ENCODE measurements at places on chromosomes 6 and 20.

DNA sequence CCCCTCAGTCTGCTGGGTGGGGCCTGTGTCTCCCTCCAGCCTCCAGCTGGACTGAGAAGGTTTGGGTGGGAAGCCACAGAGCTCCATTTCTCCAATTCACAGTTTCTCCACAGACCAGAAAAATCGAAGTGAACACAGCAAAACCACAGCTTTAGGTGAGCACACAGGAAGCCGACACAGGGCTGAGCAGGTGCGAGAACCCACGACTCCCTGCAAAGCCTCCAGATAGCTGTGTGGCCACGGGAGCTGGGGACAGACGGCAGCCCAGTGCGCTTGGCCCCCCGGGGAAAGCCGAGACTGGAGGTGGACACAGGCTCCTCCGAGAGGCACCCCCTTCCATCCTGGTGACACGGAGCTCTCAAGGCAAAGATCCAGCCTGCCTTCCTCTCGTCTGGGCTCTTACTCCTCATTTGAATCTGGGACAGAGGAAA lies 29.0 kb upstream of the MPC1 start:
- DNase-seq, result no peak

DNA sequence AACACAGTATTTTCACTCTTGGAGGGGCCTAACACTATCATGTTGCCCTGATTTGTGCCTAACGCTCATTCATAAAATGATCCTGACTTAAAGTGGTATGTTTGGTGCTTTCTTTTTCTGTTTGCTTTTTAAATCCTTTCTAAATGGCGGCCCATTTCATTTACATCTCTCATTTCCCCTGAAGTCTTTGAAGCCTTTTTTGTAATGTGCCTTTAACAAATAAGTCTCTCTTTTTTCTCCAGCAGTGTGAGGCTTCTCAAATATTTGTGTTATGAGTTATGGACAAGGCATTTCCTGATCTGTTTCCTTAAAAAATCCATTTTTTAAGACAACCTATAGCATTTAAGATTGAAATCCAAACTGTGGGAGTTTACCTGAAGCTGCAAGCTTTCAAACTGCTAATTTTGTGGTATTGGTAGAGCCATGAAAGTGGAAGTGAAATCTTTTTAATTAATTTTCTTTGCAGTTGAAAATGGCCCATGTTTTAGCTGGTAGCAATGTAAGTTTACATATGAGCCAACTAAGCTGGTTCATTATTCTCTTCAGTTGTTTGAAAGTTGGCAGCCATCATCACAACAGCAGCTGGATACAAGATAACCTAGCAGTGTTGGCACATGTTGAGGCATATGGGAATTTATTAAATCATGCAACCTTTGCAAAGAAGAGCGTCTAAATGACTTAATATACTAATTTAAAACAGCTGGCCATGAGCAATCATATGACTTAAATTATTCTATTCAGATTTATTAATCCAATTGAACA lies 469.7 kb downstream of the CDKAL1 start:
- no peak for DNase-seq

DNA sequence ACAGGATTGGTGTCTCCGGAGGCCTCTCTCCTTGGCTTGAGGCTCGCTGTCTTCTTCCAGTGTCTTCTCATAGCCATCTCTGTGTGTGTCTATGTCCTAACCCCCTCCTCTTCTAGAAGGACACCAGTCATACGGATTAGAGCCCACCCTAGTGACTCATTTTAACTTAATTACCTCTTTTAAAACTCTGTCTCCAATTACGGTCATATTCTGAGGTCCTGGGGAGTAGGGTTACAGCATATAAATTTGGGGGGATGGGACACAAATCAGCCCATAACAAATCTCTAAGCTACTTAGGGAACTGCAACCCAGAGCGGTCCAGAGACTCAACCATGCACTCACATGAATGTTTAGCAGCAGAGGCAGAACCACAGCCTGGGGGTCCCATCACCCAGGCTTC lies 56.1 kb upstream of the SASH1 start:
- DNase-seq, result no peak

GRCh38 chr20:49748525-49748838 lies 34.8 kb upstream of the B4GALT5 start:
- no peak for DNase-seq

DNA sequence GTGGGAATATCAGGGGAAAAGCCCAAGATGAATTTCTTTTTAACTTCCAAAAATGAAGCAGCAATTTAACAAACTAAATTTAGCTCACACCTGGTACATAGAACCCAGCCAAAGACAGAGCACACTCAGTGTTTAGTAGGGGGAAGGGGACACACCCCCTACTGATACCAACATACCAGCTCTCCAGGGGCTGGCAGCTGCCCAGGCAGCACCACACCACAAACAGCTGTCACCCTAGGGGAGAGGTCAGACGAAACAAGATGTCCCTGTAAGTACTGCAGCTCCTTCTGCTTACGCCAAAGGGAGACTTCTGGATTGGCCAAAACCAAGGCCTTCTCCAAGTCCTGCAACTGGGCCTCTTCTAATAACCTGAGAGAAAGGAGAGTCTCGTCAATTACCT lies 26.0 kb downstream of the MDN1 start:
- no peak for DNase-seq

- DNase-seq, result no peak
Observed at GRCh38 chr20:12068121-12068520, 150.4 kb downstream of the BTBD3 start.

- DNase-seq, result peak; percentile 77
Observed at GRCh38 chr20:805713-806112, 27.8 kb upstream of the FAM110A start.

GRCh38 chr6:28664870-28665396 lies 139.3 kb downstream of the GPX5 start:
- no peak for DNase-seq

Measured in OCI-M1 (cell line).